ENCODE measurements at places on chromosomes 7 and 10.

GRCh38 chr10:123621492-123621891, 44.7 kb upstream of the GPR26 start:
- DNase-seq = no peak

GRCh38 chr7:48389977-48390376, 218.7 kb downstream of the ABCA13 start:
- DNase-seq = no peak

DNA sequence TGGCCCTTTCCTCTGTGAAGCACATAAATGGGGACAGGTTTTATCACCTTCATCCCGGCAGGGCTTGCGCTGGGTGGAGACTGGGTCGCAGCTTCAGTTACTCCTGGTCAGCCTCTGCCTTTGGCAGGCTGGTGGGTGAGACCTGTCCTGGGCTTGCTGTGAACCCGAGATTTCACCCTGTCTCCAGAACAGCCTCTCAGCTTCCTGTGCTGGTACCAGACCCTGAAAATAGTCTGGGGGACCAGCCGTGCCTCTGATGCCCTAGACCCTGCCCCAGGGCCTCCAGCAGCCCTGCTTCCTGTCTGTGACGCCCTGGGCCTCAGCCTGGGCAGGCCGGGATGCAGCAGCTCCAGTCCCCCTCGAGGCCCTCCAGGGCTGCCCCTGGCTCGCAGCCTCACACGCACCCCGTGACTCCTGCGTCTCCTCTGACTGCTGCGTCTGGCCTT, 13.2 kb upstream of the PWWP2B start:
- DNase-seq = no peak

DNA sequence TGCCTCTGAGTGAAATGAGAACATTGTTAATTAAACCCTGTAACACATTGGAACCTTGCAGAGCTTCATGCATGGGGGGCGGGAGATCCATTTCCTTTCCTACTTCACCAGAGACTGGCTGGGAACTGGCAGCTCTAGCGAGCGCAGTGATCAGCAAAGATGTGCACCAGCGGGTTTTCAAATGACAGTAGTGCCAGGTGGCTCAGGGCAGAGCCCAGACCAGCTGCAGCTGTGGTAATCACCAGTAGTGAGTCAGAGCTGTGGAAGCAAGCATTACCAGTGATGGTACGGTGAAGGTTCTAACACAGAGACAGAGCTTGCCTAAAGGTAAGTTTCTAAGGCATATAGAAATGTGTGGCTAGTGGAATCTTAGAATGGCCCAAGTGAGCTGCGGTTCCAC, 1009.7 kb upstream of the CELF2 start:
- no peak for DNase-seq

DNA sequence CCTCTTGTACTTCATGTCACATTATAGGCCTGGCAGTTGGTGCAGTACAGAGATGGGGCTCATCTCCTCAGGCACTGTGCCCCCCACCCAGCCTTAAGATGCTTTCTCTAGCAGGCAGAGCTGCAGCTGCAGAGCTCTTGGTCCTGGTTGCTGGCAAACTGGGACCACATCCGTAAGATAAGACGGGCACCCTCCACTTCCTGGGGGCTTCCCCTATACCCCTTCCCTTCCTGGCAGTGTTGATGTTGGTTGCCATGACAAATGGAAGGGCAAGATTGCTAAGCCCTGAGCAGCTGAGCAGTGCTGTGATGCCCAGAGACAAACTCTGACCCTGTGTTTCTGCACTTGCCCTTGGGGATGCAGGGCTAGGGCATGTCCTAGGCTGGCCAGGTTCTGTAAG, 103.4 kb upstream of the ANLN start:
- peak; percentile 25 for DNase-seq

DNA sequence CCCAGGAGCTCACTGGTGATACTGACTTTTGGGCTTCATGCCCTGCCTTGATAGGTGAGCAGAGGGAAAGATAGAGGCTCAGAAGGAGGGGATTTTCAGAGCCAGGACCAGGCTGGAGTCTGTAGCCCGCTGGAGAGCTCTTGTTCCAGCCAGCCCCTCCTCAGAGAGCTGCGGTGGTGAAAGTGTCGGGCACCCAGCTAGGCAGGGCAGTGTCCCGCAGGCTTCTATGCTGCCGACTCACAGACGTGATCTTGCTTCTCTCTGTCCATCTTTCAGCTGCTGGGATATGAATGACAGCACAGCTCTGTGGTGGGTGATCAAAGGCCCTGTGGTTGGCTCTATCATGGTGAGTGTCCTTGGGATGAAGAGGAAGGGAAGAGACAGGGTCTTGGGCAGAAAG, 35.2 kb downstream of the ADCYAP1R1 start:
- DNase-seq = no peak

DNA sequence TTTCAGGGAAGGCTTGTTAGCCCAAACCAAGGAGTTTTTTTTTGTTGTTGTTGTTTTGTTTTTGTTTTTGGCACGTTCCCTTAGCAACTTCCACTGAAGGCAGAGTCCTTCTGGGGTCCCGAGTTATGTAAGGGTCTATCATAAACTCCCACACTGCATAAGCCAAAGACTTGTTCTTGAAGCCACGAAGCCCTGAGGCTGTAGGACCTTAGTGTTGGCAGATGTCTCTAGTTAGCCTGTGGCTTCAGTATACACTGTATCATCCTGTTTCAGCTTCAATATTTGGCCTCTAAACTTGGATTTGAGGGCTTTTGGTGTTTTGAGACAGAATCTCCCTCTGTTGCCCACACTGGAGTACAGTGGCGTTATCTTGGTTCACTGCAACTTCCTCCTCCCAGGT, 13.6 kb downstream of the KPNA7 start:
- DNase-seq = no peak

DNA sequence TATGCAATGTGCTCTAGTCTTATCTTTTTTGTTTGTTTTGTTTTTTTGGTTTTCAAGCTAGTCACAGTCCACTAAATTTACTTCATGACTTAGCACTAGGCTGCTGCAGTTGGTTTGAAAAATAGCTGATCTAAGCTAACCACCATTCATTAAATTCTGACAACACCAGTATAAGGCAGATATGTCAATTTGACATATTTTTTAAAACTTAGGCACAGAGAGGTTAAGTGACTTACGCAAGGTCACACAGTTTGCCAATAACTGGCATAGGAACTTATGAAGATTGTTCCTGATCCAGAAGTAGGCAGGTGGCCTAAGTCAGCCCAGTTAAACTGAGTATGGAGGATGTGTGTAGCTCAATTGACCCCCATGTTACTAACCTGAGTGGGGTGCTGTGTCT, 377.3 kb upstream of the NFE2L3 start:
- no peak for DNase-seq

- peak; percentile 9 for DNase-seq
Measured at GRCh38 chr10:132908621-132909295, 33.6 kb downstream of the CFAP46 start.

DNA sequence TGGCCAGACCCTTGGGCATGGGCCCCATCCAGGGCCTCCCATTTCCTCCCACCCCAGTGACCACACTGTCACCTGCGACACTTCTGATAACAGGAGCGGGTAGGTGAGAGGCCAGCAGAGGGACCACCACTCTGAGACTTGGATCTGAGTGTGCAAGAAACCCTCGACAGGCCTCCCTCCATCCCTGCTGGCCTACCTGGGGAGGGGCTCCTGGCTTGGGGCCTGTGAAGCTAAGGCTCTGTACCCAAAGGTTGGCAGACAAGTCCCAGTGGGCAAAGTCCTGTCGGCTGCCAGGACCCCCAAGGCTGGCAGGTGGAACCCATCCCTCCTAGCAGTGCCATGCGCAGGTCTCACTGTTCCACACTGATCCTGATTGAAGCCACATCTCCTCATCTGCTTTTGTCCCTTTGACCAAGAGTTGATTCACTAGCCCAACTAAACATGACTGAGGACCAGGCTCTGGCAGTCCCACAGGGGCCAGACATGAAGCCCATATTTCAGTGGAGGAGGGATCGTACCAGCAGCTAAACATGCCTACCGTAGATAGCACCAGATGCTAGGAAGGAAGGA, 1.2 kb upstream of the PGAM2 start:
- no peak for DNase-seq

DNA sequence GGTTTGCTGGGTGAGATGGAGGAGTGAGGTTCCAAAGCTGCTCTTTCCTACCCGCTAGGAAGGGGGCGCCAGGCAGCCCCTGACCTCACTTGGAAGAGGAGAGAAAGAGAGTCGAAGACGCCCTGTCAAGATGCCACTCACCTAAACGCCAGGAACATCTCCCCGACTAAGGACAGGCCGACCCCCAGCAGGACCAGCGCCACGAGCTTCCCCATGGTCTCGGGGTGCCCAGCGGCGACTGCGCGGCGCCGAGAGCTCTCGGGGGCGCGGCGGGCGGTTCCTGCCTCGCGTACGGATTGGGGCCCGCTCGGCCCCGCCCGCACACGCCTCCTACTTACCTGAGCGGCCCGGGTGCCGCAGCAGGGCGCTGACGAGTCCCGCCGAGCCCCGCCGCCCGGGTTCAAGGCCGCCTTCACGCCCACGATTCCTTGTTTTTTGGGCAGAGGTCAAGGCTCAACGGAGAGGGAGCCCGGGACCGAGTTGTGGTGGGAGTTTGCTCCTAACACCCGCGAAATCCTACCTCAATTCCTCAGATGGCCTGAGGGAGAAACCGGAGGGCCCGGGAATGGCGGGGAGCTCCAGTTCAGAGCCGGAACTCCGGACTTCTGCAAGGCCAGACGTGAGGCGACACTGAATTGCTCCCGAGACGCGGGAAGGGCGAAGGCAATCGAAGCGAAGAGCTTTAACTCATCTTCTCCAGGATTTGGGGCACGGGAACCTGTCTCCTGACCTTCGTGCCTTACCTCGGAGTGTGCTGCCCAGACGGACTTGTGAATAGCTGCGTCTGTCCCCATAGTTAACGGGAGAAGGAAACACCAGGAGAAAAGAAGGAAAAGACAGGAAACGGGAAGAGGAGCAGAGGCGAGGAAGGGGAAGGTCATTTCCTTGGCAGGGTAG, at the start of gene PON3:
Gene PON3 (minus strand): TSS at position 240 of the 897 bp plus-strand sequence. CDS start 25 bp downstream, at position 215.
- DNase-seq = peak; percentile 14

- no peak for DNase-seq
Measured at GRCh38 chr7:44486693-44487092, 3.8 kb downstream of the NUDCD3 start.

DNA sequence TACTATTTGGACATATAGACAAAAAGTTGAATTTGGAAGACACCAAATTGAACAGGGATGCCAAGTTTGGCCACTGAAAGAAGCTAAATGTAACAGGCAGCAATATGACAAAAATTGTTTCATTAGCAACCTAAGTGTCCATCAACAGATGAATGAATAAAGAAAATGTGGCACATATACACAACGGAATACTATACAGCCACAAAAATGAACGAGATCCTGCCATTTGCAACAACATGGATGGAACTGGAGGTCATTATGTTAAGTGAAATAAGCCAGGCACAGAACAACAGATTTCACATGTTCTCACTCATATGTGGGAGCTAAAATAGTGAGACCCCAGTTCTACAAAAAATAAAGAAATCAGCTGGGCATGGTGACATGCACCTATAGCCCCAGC, 43.8 kb downstream of the NEBL start:
- DNase-seq = no peak

DNA sequence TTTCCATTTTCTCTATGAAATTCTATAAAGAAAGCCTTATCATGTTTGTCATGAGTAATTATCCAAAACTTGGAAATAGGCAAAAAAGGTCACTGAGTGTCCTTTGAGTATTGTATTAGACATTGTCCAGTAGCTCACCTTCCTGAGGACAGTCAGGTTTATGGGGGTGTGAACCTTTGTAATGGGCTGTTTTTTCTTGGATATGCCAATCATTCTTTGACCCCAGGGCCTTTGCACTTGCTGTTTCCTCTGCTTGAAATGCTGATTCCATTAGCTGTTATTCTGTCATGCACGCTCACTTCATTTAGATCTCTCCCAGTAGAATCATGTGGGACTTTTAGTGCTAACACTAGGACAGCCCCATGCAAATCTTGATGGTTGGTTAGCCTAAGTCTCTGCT, 4.9 kb downstream of the CCDC172 start:
- no peak for DNase-seq

DNA sequence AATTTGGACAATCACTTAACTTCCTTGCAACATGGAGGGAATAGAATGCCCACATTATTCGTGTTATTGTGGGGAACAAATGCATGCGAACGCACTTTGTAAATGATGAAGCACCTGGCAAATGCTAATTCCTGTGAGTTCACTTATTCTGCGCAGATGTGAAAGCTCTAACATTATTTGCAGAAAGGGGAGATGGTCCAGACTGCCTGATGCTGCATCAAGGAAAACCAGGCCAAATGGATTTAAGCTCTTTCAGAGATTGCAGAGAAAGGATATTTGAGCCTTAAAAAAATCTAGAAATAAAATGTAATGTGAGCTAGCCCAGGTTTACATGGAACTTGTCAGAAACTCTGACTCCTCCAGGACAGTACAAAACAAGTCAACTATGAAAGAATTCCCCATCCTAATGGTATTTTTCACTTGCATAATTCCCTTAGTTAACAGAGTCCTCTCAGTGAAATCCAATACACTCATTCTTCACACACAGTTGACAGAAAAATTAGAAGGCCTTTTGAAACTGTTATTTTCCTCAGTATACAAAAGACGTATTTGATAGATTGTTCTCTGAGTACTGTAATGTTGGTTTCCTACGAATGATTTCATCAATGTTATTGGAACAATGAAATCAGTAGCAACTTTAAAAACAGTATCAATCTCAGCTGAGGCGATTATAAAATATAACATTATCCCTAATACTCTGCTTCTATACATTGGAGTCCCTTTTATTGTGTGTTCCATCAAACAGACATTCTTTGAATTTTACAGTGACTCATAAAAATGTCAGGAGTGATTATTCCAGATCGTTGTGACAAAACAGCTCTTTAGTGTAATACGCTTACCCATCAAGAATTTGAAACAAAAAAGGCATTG, 136.3 kb upstream of the ANK3 start:
- no peak for DNase-seq

GRCh38 chr10:29151005-29151404, 137.9 kb upstream of the LYZL1 start:
- no peak for DNase-seq

- no peak for DNase-seq
Measured at GRCh38 chr10:44895280-44895679, 15.9 kb upstream of the TMEM72 start.

DNA sequence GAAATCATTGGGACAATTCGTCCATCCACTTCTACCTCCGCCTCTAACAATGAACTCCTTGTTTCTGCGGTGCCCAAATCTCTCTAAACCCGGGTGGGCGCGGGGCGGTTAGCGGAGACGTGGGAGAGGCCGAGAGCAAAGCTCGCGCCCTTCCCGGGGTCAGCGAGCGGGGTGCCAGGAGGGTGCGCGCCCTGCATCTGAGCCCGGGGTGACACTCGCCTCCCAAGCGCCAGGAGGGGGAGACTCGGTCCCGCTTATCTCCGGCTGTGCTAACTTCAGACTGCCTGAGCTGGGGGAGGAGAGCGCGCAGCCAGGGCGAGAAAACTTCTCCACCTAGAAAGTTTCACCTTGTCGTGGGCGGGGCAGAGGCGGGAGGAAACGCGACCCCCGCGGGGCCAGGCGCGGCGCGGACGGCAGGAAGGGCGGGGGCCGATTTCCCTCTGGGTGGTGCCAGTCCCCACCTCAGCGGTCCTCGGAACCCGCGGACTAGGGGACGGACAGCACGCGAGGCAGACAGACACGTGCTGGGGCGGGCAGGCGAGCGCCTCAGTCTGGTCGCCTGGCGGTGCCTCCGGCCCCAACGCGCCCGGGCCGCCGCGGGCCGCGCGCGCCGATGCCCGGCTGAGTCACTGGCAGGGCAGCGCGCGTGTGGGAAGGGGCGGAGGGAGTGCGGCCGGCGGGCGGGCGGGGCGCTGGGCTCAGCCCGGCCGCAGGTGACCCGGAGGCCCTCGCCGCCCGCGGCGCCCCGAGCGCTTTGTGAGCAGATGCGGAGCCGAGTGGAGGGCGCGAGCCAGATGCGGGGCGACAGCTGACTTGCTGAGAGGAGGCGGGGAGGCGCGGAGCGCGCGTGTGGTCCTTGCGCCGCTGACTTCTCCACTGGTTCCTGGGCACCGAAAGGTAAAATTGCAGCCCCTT, at the start of gene MET:
Gene MET (plus strand): TSS at position 516 of the 915 bp plus-strand sequence. CDS start 26,889 bp downstream, outside the sequence.
- peak; percentile 13 for DNase-seq

Measured in activated naive CD4-positive, alpha-beta T cell treated with anti-CD3 and anti-CD28 coated beads, Interleukin-2, amount 50 U/mL, for 16 hours (primary cell).